ENCODE measurements at places on chromosomes 5 and 9.

GRCh38 chr5:50963971-50964745 lies 297.7 kb downstream of the PARP8 start:
- peak; percentile 68 for DNase-seq

DNA sequence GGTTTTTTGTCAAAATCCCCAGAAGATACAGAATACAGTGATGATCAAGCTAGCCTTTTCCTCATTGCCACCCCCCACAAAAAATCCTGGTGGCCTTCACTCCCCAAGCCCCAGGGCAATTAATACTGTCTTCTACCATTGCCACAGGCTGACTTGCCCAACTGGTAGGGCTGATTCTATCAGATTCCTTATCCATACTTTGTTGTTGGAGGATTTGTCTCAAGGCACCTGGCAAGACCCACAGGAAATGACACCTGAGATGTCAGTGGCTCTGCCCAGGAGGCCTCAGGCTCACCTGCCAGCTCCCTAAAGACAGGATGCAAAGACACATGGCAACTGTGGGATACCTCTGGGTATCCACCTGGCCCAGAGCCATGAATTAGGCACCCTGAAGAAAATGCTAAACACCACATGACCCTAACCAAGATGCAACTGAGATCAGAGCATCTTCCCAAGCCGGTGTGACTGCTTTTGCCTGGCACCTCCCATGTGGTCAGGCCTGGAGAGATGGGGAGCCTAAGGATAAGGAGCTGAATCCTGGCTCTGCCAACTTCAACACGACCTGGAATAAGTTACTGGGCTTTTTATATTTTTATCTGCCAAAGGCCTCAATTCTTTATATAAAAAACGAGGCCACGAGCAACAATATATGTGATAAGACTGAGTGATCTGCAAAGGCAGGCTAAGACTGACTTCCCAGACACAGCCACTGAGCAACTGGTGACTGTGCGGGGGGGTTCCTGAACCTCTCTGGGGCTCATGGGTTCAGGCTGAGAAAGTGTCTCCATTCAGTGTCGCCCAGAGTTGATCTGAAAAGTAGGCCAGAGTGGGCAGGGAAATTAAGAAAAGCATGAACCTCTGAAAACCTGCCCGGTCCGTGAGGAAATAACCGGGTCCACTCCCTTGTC lies 944 bp downstream of the ATOX1 start:
- DNase-seq = no peak

DNA sequence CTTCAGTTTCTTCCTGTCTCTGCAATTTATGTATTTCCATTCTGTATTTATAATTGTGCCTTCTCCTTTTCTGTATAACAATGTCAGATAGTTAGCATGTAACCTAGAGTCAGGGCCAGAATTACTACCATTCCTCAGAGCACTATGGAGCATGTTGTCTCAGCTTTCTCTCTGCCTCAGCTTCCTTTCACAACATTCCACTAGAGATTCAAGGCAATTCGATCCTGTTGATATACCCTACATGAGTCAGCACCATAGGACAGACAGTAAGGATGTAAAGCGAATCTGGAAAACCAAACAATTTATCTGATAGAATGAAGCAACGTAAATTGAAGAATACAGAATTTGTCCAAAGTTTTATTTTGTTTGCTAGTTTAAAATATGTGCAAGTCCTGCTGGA lies 728.3 kb upstream of the SEMA6A start:
- no peak for DNase-seq

GRCh38 chr5:171429543-171429910 lies 10.1 kb downstream of the FGF18 start:
- no peak for DNase-seq

GRCh38 chr9:120829650-120830049 lies 13.1 kb downstream of the PSMD5 start:
- DNase-seq = no peak

DNA sequence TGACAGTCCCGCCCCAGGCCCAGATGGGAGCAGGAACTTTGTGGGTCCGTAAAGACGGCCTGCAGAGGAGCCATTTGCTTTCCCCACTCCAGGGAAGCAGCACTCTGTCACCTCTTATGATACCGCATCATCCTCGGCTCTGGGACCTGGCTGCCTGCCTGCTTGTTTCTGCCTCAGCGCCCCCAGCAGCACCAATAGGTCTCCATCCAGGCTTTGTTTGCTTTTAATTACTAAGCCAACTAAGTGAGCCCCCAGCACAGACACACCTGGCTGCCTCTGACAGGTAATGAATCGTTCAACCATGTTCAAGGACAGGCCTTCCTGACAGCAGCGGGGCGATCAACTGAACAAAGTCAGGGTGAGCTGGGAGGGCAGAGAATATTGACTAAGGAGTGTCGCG lies 141.4 kb downstream of the C5orf15 start:
- DNase-seq = peak; percentile 39

- DNase-seq = no peak
Observed at GRCh38 chr9:72524820-72525540, 3.6 kb downstream of the TMC1 start.

DNA sequence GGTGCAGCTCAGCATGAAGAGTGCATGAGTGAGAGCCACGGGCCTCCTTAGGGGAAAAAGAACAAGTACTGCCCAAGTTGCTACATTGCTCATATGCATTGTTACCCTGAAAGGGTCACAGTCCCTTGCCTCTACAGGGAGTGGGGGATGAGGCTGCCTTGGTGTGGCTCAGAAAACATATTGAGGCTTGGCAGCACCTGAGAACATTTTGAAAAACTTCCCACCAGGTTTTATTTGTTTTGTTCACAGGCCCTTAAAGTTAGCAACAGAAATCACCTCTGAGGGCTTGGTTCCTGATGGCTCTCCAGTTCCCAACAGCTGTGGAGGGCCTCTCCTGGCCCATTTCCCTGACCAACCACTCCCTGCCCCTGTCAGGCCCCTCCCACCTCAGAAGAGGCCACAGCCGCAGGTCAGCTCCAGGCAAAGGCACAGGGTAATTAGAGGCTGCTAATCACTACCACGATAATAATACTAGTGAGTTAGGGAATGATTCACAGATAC lies 90.7 kb upstream of the ADRA1B start:
- no peak for DNase-seq

DNA sequence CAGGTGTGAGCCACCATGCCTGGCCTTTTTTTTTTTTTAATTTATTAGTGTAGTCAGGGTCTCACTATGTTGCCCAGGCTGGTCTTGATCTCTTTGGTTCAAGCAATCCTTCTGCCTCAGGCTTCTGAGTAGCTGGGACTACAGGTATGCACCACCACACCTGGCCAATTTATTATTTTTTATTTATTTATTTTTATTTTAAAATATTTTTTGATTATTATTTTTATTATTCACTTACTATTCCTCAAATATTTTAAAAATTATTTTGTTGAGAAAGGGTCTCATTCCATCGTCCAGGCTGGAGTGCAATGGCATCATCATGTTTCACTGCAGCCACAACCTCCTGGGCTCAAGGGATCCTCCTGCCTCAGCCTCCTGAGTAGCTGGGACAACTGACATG lies 49.7 kb upstream of the CHD1 start:
- no peak for DNase-seq
